Muscle of arm (tissue), 14 donors: ENCODE measurements at places on chromosomes 3 and 15.

DNA sequence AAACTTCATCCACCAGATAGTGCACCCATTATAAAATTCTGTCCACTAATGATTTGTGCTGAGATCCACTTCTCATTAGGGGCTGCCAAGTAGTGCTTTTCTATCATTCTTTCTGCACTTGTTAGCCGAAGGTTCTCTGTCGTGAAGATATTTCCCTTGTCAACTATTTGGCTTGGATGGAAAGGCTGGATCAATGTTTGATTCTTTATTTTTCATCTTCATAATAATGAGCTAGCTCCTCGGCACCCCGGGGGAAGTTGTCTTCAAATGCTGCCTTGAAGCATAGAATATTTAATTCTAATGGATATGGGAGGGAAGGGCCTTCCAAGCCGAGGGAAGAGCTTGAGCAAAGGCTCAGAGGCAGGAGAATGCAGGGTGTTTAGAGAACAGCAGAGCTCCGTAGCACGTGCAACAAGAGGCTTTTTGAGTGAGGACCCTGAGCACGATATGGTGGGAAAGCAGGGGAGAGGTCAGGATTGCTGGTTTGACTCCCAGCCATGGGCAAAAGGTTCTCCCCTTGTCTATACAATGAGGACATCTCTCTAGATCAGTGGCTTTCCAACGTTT is 16.3 kb upstream of the MUC20 start:
- DNase-seq: no peak

DNA sequence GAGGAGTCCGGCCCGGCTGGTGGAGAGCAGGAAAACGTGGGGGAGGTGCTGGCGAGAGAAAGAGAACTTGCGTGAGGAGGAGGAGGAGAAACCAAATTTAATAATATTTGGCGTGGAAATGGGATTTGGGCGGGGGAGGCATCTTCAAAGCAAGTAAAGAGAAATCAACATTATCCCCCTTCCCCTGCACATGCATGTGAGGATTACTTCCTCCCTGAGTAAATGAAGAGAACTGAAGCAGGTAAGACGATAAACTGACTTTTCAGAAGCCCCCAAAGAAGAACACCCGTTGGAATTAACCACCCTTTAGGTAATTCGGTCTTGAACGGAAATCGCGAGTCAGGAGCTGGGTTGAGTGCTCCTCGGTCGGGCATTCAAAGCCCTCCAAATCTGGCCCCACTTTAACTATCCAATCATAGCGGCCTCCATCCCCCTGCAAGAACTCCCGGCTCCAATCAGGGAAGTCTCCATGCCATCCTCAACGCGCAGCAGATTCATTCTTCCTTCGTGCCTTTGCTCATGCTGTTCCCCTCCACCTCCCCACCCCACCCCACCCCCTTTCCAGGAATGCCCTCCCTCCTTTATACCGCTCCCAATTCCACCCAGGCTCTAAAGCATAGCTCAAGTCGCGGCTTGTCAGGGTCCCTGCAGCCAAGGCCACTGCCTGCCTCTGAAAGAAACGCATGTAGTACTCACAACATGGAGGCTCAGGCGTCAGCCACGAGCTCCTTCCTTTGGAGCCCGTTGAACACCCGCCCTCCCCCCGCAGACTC is 545 bp upstream of the RFX7 start:
- DNase-seq: peak; percentile 51

DNA sequence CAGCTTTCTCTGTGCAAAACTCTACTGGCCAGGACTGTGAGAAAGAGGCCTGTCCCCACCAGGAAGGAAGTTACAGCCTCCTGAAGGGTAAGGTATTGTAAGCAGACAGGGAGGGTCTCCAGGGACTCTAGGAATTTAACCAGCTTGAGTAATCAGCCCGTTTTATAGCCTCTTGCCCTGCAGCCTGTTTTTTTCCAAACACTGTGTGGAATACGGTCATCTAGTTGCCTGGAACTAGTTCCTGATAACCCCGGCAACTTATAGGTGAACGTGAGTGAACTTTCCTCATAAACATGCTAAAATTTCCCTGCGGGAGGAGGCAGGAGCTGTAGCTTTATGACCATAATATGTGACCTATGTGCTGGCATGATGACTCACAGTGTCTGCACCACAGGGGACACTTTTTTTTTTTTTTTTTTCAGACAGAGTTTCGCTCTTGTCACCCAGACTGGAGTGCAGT is 60.1 kb upstream of the DAZL start:
- no peak for DNase-seq

- no peak for DNase-seq
These were observed 184.1 kb upstream of the TLE3 start for GRCh38 chr15:70281811-70282307.

- no peak for DNase-seq
These were observed 412.3 kb upstream of the TPRG1 start for GRCh38 chr3:188759336-188760005.
